Ascending aorta (tissue), 2 donors: ENCODE measurements at places on chromosomes 5 and 9. TPM values are rescaled to one million over a fixed set of nuclear protein-coding genes. Genes with fewer than 3 reads are reported as not detected.

The AQP7 gene
- total RNA-seq = 18.9 TPM

The DDX4 gene
- total RNA-seq = not detected

The GAS1 gene
- 605 TPM for total RNA-seq

The CAVIN4 gene
- total RNA-seq = not detected

The FOXD4L4 gene
- not detected for total RNA-seq

The PHAX gene
- 19.3 TPM for total RNA-seq

The SPINK1 gene
- total RNA-seq = not detected

The INSL6 gene
- not detected for total RNA-seq

The NDUFB6 gene
- total RNA-seq = 22.2 TPM
